ENCODE measurements at places on chromosomes 11 and 22.

- DNase-seq, result no peak
Measured at GRCh38 chr11:96152623-96153022, 190.4 kb downstream of the MAML2 start.

GRCh38 chr11:39268176-39268690 lies 2191.2 kb downstream of the LRRC4C start:
- no peak for DNase-seq

DNA sequence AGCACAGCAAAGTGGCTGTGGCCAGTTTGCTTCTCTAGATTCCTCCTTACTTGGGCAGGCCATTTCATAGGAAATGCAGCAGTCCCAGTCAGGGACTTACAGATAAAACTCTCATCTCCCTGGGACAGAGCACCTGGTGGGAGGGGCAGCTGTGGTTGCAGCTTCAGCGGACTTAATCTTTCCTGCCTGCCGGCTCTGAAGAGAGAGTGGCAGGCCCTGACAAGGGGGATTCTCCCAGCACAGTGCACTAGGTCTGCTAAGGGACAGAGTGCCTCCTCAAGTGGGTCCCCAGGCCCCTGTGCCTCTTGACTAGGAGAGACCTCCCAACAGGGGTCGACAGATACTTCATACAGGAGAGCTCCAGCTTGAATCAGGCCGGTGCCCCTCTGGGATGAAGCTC lies 1649.1 kb downstream of the LRRC4C start:
- DNase-seq, result no peak

- peak; percentile 42 for DNase-seq
Measured at GRCh38 chr11:70755410-70756158, 357.3 kb downstream of the CTTN start.

DNA sequence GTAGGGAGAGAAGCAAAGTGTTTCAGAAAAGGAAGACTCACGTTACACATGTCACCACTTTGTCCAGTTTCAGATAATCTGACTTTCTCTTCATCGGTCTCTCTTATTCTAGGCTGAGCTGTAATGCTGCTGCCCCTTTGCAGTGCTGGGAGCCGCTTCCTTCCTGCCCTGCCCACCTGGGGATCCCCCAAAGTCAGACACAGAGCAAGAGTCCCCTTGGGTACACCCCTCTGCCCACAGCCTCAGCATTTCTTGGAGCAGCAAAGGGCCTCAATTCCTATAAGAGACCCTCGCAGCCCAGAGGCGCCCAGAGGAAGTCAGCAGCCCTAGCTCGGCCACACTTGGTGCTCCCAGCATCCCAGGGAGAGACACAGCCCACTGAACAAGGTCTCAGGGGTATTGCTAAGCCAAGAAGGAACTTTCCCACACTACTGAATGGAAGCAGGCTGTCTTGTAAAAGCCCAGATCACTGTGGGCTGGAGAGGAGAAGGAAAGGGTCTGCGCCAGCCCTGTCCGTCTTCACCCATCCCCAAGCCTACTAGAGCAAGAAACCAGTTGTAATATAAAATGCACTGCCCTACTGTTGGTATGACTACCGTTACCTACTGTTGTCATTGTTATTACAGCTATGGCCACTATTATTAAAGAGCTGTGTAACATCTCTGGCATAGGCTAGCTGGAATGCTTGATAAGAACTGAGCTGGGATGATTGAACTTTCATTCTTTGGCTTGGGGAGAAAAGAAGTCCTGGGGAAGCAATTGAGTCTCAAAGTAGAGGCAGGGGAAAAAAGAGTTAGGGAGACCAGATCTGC lies 31.2 kb upstream of the SMIM35 start:
- peak; percentile 36 for DNase-seq

DNA sequence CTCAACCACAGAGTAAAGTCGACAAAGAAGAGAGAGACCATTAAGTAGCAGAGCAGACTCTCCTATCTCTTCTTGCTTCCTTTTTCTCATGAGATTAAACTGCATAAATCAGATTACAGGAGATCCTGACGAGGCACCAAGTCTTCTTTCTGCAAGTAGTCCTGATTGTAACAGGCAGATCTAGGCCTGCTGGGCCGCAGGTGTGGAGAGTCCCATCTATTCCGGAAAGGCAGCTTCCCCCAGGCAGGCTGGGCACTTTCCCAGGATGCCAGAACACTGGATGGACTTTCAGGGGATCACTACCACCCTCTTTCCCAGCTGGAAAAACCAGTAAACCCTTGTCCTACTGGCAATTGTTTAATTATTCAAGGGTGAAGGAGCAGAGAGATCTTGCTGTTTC lies 173.0 kb upstream of the CADM1 start:
- DNase-seq, result no peak

- no peak for DNase-seq
Measured at GRCh38 chr11:12113294-12113693, 2.9 kb downstream of the MICAL2 start.

DNA sequence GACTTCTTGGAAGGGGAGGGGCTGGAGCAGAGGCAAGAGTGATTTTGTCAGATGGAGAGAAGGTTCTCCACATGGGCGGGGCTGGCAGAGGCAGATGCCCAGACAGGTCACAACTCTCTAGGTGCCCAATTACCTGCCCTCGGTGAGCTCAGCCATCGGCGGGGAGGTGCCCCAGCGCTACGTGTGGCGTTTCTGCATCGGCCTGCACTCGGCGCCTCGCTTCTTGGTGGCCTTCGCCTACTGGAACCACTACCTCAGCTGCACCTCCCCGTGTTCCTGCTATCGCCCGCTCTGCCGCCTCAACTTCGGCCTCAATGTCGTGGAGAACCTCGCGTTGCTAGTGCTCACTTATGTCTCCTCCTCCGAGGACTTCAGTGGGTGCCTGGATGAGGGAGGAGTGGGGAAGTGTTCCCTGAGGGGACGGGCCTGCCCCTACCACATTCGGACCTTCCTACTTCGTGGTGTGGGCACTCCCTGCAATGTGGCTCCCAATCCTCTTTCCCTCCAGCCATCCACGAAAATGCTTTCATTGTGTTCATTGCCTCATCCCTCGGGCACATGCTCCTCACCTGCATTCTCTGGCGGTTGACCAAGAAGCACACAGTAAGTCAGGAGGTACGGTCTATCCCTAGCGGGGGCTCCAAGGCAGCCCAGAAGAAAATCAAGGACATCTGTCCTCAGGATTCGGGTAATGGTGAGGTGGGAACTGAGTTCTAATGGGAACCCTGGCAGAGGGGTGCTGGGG lies 15.6 kb downstream of the PGAP2 start:
- DNase-seq, result no peak

- no peak for DNase-seq
Measured at GRCh38 chr22:29654420-29654819, 51.0 kb downstream of the NF2 start.

DNA sequence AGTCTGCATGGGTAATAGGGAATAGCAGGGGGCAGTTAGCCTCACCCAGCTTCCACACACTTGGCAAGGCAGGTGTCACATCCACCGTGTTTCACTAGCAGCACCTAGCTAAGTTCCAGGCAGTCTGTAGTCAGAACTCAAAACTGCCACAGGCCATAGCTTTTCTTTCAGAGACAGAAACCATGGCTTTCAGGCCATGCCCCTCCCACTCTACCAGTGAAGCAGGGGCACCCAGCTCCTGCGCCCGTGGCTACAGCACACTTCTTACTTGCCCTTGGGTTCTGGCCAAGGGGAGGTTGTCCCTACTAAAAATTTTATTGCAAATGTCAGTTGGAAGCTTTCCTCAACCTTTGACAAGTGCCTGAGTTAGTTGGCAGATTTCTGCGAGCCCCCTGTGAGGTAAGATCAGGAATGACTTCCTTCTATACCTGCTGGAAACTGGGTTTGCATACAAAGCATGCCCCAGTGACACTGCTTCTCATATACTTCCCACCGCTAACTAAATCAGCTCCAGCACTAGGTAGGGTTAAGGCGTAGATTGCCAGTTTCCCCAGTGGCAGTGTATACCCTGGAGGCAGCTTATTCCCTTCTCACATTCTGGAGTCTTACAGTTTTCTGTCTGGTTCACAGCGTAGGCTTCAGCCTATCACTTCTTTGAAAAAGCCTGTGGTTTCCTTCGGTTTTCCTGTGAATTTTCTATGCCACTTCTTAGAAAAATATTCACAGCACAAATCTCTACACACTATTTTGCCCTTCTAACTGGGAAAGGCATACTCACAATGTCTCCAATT lies 139.0 kb upstream of the LUZP2 start:
- no peak for DNase-seq

DNA sequence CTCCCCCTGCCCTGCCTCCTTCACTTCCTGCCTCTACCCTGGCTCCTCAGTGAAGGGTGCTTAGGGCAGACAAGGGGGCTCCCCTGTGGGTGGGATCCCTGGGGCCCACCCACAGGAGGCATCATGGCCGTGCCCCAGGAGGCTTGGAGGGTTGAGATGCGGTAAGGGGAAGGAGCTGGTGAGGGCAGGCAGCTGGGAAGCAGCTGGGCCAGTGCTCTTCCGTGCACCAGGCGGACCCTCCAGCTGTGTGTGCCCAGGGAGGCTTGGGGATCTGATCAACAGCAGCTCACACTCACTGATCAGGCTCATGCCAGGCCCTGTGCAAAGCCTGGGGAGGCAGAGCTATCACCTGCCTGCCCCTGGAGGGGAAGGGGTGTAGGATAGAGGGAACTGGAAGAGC lies 59.3 kb upstream of the TTLL12 start:
- DNase-seq, result no peak

- no peak for DNase-seq
Measured at GRCh38 chr11:30459821-30460220, 126.3 kb downstream of the MPPED2 start.

DNA sequence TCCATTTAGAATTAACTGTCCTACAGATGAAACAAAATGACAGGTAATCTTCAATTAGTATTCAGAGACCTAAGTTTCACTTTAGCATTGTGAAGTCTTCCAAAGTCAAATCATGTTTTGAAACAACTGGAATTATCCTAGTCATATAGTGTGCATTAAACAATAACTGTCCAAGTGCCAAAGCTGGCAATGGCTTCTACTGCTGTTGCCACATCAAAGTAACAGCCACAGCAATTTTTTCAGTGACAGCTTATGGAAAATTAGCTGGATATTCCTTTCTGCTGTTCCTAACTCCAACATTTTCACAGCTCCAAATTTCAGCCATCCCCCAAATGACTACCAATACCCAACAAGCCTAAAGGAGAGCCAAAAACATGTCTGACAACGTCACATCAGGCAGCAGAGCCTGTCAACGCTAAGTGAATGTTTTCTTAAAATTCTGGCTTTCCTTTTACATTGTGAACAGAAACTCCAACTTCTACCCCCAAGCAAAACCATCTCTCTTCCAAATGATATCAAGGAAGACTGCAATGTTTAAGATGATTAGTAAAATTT lies 45.3 kb upstream of the CCDC34 start:
- no peak for DNase-seq

DNA sequence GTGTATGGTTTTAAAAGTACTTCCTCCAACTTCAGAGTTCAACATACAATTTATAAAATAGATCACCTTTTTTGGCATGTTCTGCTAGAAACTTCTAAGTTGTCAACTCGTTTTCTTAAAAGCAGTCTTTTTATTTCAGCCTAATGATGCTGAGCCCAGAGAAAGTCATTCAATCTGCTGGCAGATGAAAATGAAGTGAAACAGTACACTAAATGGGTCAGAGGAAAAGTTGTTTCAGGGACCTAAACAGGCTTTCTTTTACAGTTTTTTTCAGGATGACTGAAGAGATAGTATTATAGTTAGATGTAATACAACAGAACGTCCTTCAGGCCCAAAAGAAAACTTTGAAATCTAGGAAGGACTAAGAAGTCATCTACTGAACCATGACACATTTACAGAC lies 842.7 kb upstream of the CCDC90B start:
- no peak for DNase-seq

DNA sequence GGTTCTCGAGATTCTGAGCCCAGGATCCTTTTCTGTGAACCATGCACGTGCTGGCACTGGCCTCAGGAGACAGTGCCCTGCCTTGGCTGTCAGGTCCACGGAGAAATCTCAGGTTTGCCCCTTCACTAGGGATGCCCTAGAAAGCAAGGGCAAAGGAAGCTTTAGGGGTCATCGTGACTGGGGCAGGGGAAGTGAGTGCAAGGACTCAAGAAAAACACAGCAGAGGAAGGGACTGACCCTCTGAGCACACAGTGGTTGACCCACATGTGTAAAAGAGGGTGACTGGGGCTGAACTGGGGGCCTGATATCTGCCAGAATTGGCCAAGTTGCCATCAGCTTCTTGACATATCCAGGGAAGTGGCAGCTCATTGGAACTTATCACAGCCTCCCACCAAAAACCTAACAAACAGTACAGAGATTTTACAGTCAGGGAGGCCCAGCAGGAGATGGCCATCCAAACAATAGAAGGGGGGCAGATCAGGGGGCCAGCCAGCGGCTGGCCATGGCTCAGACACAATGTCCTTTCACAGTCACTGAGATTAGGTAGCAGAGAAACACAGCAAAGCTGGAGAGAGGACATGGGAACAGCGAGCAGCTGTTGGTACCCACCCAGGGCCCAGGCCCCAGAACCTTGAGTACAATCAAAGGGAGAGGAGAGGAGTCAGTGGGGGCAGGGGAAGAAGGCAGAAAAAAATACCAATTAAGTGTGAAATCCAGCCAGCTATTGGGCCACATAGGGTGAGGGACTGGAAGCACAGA lies 4.4 kb downstream of the TMEM121B start:
- no peak for DNase-seq

- DNase-seq, result peak; percentile 43
Measured at GRCh38 chr11:66639066-66639813, 737 bp downstream of the RBM4 start.

DNA sequence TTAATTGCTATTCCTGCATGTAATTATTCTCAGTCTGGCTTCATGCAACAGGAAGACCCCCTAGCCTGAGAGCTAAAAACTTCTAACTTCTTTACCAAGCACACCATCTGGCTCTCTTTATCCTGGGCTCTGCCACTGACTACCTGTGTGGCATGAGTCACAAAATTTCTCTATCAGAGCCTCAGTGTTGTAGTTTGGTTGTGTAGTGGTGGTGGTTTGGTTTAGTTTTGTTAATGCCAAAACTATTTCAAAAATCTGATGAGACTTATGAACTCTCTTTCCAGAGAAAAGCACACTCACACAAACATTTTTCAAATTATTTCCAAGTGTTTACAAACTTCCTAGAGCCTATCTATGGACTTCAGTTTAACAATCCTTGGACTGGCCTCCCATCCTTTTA lies 7.5 kb upstream of the IL17RA start:
- no peak for DNase-seq

DNA sequence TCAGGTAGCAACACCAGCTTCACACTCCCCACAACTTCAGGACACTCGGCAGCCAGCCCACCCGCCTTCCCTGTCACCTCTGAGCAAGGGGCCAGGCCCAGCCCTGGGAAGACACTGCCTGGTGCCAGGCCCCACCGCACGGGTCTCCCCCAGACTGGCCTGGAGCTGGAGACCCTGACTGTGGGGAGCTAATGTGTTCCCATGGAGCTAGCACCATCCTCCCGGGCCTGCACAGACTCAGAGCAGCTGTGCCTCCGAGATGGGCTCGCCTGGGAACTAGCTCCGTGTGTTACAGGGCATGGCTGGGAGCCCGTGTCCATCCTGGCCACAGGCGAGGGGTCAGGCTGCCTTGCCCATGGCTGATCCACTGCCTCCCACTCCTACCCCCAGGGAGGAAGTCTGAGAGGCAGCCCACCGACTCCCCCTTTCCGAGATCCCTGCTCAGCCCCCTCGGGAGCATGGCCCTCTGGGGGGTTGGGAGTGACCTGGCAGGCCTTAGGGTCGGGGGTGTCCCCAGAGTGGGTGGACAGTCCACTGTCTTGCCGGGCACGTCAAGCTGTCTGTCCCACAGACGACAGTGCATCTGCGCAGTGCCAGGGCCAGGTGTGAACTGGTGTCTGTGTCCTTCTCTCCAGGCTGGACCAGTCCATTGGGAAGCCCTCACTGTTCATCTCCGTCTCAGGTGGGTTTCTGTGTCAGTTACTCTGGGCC lies 76.7 kb upstream of the KCNQ1OT1 start:
- DNase-seq, result no peak
